ENCODE measurements at places on chromosomes 2 and 18.

GRCh38 chr2:179059026-179059700 lies 9.2 kb upstream of the CCDC141 start:
- DNase-seq = no peak

DNA sequence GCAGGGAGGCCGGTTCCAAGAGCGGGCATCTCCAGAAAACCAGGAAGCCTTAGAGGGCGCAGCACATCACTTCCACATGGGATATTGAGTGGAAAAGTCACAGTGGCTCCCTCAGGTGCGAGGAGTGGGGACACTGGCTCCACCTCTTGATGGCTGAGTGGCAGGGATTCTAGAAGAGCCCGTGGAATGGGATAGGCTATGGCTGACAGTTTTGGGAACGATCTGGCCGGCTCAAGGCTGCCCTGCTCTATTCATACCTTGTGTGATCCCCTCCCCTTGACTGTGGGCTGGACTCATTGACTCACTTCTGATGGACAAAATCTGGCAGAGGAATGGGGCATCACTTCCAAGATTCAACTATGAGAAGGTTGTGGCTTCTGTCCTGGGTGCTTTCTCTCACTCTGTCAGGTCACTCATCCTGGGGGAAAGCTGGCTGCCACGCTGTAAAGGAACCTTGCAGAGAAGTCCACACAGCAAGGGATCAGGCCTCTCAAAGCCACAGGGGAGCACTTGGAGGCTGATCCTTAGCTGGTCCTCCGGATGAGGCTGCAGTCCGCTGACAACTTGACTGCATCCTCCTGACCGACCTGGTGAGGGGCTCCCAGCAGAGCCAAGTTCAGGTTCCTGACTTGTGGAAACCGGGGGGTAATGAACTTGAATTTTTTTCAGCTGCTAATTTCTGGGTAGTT lies 46.7 kb upstream of the HS6ST1 start:
- DNase-seq = no peak

DNA sequence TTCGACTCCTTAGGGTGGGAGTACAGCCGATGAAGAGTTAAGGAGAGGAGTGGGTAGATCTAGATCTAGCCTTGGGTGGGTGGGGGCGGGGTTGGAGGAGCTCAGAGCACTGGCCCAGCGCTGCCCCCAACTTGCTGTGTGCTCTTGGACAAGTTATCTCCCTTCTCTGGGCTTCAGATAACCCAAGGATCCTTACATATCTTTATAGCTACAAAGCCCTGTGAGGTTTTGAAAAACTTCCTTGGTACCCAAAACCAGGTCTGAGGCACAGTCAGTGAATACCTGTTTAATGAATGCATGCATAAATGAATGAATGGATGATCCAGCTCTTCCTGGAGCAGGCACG lies 1.3 kb upstream of the ODC1 start:
- no peak for DNase-seq

DNA sequence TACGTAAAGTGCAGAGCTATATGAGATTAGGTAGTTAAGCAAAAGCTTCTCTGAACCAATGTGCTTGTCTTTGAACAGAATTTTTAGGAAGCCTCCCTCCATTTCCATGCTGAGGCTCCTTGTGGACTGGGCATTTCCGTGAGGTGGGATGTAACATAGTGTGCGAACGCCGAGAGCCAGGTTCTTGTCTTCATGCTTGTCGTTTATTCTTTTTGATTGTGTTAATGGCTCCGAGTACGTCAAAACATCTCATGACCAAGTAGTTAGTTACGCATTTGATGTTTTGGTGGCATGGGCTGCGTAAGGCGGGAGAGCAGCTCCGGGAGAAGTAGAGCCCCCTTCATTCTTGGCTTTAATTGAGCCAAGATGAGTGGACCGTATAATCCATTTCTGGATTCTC lies 32.9 kb downstream of the DGKD start:
- DNase-seq = no peak

DNA sequence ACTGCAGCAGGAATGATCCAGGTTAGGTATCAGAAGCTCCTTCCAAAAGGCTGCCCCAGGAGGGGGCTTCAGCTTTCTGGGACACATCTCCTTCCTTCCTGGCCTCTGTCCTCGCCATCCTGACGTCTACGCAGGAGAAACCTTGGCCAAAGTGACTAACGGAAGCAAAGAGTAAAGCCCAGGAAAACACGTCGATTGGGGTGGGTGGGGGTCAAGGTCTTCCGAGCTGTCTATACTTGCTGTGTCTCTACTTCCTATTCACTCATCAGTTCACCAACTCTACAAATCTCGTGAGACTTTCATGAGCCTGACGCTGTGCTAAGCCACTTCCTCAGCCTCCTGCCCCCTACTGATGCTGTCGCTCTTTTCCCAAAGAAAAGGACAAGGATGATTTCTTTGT lies 212.6 kb downstream of the TNS1 start:
- DNase-seq = no peak

DNA sequence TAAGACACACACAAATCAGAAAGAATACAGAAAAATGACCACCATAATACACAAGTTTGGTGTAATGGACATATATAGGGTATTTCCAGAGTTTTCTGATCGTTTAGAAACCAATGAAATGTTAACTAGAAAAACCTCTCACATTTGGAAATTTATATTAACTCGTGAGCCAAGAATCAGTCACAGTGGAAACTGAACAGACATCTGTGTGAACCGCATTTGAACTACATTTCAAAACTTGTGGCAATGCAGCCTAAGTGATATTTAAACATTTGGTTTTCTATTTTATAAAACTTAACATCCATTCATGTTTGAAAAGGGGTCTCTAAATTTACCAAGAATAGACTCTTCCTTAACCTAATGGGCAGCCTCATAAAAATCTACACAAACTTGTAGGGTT lies 29.0 kb upstream of the KCNG2 start:
- DNase-seq = no peak
